ENCODE measurements at places on chromosomes 7 and 10.

DNA sequence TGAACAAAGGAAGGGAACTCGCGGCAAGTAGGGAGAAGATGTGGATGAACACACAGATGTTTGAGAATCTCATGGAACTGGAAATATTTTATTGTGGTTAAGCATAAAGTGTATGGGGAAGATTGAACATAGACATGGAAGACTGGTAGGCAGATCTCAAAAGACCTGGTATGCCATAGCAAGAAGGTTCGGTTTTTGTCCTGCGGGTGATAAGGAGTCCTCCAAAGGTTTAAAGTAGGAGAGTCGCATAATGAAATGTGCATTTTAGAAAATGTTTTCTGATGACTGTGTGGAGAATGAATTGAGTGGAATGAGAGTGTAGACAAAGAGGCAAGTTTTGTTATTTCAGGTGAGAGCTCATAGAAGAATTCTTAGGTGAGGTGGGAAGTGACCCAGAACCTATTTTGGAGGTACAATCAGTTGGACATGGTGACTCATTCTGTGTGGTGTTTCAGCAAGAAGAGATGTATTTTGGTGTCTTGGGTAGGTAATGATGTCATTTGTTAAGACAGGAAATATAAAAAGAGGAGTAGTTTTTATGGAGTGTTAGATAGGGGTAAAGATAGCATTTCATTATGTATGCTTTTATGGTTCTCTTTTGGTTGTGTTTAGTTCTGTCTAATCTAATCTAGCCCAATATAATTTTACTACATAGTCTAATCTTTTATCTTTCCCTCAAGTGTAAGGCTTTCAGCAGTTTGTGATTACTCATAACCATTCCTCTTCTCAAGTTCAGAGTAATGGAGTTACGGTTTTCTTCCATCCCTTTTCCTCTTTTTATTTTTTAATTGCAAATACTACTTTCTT is 239.2 kb downstream of the EXOC4 start:
- no peak for DNase-seq

DNA sequence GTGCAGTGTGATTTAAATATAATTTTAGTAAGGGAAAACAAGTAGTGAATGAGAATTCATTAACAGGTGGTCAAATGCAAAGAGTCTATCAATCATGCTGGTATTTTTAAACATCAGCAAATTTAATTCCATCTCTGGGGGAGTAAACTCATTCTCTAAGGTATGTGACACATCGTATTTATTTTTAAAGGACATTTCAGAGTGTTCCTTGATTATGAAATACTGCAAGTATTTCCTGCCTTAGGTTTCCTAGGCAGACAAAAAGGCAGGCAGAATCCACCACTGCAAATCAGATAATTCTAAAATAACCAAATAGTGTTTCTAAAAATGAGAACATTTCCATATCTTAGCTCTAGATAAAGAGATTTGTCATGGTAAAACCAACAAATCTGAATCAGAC is 193.8 kb downstream of the LRRTM3 start:
- DNase-seq = no peak

DNA sequence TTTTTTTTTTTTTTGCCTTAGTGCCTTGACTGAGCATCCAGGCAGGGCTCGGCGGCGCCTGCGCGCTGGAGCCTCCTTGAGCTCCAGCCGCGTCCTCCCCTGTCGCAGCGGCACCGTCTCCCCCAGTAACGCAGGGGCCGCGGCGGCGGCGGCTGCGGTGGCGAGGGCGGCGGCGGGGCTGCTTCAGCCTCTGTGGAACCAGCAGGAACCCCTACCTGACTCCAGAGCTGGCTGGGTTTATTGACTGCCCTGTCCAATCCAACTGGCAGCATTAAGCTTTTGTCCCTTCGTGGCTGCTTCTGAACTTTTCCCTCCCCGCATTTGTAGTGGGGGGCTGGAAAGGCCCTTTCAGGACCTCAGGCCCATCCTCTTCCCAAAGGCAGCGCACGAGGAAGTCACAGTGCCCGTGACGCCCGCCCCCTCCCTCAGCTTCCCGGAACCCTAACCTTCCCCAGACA is at the start of gene GPR85:
GPR85 (minus strand) TSS at position 397 of the 458 bp plus-strand sequence. CDS start 2,106 bp downstream, outside the sequence.
- peak; percentile 21 for DNase-seq

DNA sequence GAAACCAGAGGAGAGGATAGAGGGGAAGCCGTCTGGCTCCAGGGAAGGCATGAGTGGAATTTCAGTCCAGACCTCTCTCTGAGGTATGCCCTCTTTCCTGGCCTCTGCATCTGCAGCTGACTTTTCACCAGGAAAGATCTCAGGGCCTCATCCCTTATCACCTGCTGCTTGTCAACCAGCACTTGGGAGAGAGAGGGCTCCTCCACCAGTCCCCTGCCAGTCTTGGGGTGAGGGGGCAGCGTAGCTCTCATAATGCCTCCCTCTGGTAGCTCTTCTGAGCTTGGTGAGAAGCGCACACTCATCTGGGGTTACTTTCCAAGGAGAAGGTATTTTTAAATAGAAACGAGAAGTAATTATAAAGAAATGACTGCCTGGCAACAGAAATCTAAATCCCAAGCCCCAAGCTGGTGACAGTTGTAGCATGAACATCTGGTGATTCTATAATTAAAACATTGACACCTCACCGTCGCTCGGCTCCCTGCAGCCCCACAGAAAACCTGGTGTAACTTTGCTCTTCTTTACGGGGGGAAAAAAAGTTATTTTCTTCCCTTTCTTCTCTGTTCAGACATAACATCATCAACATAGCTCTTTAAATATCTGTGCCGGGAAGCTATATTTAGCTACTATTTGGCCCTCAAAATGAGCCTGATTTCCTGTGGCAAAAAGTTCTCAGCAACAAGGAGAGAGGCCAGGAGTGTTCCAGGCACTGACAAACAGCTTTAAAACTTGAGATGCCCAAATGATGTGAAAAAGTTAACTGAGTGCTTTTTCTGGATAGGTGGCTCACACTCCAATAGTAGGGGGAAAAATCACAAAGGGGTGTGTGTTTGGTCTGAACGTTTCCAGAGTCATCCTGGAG is 26.9 kb downstream of the HIP1 start:
- no peak for DNase-seq

- peak; percentile 33 for DNase-seq
Measured at GRCh38 chr7:150631084-150631826, 930 bp downstream of the GIMAP6 start.

GRCh38 chr10:5260828-5261227 is 64.2 kb downstream of the AKR1C4 start:
- DNase-seq = no peak

DNA sequence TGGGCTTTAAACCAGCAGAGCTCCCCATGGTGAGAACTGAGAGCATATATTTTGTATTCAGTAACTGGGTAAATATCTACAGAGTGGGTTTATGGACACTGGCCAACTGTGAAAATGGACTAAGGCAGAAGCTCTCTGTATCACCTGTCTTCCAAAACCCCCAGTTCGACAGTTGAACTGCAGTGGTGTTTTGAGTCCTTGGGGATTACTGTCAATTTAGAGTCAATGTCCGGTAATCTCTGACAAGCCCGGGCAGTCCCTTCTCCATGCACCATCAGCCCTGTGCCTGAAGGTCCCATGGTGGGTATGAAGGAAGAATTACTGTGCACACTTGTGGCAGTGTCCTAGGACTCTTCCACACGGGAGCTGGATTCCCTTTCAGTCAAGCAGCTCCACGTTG is 235.0 kb downstream of the CCSER2 start:
- no peak for DNase-seq

DNA sequence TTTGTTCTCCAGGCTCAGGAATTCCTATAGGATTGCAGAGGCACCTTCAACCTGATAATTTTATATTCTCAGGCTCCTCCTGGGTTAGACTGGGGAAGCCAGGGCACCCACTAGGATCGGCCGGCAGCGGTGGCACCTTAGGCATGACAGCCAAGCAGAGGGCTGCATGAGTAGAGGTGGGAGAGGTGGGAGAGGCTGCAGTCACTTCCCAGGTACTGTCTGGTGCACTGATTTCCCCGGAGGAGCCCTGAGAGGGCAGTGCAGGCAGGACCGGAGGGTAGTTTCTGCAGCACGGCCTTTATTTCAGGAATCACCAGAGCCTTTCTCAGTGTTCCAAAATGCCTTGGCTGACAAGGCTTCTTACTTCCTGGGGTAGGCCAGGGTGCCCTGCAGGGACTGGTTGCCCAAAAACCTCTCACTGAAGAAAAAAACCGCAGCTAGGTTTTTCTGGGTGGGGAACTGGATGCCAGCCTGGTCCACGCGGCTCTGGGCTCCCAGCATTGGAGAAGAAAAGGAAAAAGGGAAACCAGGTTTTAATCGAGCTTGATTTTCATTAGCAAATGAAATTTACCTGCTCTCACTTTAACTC is 3.6 kb upstream of the HOXA13 start:
- DNase-seq = no peak

DNA sequence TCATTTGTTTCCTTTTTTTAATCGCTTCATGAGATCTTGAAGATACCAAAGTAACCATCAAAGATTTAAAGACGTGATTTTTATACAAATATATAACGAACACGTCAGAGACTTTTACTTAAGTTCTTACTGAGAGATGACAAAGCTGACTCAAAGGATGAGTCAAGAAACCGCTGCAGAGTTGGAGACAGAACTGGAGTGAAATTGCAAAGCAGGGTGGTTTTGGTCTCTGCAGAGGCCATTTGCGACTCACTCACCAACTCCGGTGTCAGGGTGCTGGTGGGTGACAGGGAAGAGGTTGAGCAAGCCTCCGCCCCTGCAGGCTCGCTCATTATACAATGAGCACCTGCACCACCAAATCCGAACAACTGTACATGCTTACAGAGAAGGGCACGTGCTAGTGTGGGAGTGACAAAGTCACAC is 75.2 kb downstream of the DNAJB6 start:
- DNase-seq = no peak

- no peak for DNase-seq
Measured at GRCh38 chr10:69636273-69636575, 6.2 kb downstream of the FAM241B start.

GRCh38 chr10:95268438-95268837 is 22.4 kb downstream of the PDLIM1 start:
- DNase-seq = no peak

GRCh38 chr7:5514440-5515035 is 90.9 kb upstream of the TNRC18 start:
- DNase-seq = no peak

DNA sequence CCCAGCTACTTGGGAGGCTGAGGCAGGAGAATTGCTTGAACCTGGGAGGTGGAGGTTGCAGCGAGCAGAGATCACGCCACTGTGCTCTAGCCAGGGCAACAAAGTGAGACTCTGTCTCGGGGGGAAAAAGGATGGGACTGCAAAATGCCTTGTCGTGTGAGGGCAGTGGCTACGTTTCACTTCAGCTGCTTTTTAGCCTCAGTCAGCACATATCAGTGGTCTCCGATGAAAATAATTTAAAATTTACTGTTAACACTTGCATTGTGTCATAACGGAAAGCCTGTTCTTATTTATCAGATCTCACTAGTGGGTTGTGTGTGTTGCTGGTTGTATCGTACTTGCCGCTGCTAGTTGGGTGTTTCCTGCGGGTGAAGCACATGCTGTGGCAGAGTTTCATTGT is 61.9 kb downstream of the RBM33 start:
- DNase-seq = no peak

- peak; percentile 99 for DNase-seq
Measured at GRCh38 chr7:142808802-142809583, 38.2 kb downstream of the PRSS2 start.

GRCh38 chr10:785861-786214 is 96.4 kb upstream of the DIP2C start:
- DNase-seq = no peak

- no peak for DNase-seq
Measured at GRCh38 chr10:43077421-43078171, 727 bp downstream of the RET start.

DNA sequence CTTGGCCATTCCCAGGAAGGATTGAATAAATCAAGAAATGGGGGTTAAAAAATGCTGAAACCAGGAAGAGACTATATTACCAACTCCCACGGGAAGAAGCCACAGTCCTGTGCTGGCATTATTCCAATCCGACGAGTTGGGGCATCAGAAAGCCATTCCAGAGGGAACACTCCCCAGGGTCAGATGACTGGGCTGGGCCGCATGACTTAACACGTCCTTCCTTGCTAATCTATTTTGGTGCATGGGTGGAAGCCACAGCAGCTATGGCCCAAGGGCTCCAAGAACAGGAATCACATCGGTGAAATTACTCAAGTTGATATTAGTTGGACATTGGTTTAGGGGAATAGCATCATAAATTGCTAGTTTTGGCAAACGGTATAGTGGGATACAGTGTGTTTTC is 592.9 kb upstream of the NRP1 start:
- no peak for DNase-seq

DNA sequence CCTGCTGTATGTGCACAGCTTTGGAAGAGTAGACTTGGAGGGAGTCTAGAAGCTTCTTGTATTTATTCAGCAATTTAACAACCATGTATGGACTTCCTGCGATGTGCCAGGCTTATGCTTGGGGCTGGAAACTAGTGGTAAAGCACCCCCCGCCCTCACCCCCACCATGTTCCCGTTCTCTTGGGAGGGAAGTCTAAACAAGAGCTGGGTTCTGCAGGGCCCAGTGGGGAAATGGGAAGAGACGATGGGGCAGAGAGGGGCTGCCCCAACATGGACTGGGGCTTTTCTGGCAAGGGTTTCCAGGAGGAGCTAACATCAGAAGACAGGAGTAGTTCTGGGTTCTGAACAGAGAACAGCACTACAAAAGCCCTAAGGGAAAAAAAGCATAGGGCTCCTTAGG is 8.0 kb downstream of the RASSF4 start:
- no peak for DNase-seq

GRCh38 chr10:16227674-16228073 is 209.1 kb upstream of the PTER start:
- DNase-seq = no peak

- no peak for DNase-seq
Measured at GRCh38 chr10:131964298-131964697, 17.4 kb downstream of the BNIP3 start.

- DNase-seq = no peak
Measured at GRCh38 chr7:82527851-82528250, 84.3 kb upstream of the CACNA2D1 start.

DNA sequence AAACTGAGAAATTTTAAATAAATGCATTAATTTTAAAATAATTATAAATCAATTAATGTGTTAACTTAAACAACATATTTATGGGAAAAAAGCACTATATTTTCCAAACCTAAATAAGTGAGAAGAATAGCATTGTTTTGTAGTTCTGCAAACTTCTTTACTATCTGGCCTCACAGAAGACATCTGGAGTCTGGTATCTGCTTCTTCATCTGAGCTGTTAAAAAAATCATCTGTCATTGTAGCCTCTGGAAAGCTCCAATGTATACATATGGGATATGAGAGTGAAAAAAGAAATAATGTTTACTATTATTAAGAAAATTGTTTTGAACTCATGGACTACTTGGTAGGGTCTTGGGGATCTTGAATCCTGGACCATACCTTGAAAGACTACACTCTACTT is 32.2 kb downstream of the CTTNBP2 start:
- DNase-seq = no peak

- no peak for DNase-seq
Measured at GRCh38 chr10:3484306-3485056, 300.5 kb downstream of the KLF6 start.

DNA sequence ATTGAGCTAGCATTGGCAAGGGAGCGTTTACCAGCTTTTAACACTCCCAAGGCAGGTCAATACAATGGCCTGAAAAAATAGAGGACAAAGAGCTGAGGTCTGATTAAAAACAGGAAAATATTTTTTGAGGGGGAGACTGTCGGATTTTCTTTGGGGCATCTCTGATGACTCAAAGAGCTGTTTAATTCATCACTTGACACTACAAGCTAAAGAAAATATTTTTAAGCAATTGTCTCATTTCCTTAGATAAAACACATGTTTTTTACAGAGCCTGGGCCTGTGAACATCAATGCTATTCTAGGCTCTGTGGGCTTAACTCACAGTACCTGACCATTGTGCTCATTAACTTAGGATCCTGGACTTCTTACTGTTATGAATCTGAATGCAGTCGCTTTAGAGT is 100.8 kb downstream of the NRP1 start:
- DNase-seq = no peak

GRCh38 chr7:5457245-5457735 is 33.7 kb upstream of the TNRC18 start:
- DNase-seq = no peak

All from central memory CD4-positive, alpha-beta T cell (primary cell).